ENCODE measurements at places on chromosomes 11 and 22.

DNA sequence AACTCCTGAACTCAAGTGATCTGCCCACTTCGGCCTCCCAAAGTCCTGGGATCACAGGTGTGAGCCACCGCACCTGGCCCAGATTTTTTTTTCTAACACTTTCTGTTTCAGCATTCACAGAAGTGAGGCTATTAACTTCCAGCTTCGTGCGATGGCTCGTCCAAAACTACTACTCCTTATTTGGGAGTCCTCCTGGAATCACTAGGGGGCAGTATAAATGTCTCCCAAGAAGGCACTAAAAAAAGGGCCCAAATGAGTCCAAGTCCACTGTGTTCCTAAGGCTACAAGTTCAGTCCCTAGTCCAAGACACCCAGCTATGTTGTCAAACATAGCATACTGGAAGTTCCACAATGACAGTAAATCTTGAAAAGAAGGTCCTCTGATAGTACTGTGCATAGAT, 63.2 kb upstream of the BIRC3 start:
- DNase-seq: no peak

- no peak for DNase-seq
Observed at GRCh38 chr11:114551060-114551459, 8.6 kb downstream of the NXPE1 start.

GRCh38 chr11:129853518-129854231, 38.0 kb downstream of the TMEM45B start:
- peak; percentile 93 for DNase-seq

GRCh38 chr22:27149921-27150543, 492.6 kb downstream of the MIAT start:
- DNase-seq: no peak

DNA sequence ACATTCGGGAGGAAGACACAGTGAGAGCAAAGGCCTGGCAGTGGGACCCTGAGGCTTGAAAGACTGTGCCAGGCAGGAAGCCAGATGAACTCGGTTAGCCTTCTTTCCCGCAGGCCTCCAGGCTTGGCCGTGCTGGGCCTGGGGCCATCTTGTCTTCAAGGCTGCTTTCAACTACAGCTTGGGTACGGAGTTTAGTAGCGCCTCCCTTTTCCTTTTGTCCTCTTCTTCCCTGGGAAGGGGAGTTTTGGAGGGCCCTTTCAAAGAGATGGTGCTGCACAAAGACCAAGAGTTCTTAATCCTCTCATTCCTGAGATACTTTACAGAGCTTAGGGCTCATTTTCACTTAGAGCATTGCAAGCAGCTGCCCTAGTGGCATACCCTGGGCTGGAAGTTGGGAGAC, 87.5 kb downstream of the TP53I11 start:
- no peak for DNase-seq

GRCh38 chr11:84558085-84558905, 1068.8 kb downstream of the DLG2 start:
- DNase-seq: no peak

DNA sequence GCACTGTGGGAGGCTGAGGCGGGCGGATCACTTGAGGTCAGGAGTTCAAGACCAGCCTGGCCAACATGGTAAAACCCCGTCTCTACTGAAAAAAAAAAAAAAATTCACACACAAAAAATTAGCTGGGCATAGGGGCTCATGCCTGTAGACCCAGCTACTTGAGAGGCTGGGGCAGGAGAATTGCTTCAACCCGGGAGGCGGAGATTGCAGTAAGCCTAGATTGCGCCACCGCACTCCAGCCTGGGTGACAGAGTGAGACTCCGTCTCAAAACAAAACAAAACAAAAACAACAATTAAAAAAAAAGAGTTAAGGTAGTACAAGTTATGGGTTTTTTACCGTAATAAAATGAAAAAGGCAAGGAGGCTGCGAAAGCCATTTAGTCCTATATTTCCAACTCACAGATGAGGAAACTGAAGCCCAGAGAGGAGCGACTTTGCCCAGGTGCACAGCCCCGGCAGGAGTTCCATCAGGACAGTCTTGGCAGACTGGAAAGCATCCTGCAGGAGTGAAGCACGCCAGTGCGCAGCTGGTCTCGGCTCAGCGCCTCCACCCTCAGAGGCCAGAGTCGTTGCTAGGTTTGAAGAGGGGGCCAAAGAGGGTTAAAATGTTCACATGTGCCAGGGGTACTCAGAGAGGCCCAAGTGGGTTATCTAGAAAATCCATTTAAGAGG, 3.8 kb upstream of the FADS3 start:
- no peak for DNase-seq

DNA sequence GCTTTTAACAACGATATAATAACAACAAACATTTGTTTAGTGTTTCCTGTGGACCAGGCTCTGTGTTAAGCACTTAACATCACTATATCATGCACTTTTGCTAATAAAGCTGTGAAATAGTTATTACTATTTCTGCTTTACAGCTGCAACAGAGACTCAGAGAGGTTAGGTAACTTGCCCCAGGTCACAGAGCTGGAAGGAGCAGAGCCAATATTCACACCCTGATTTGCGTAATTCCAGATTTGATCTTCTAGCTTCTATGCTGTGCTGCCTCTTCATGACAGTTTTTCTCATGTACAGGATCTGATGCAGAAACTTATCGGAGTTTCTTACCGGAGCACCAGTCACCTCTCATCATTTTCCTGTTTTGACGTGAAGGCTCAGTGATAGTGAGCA, 33.6 kb upstream of the EHF start:
- DNase-seq: no peak

GRCh38 chr11:87019613-87020271, 18.0 kb upstream of the TMEM135 start:
- no peak for DNase-seq

GRCh38 chr11:103295704-103296103, 186.5 kb downstream of the DYNC2H1 start:
- DNase-seq: no peak

- no peak for DNase-seq
Observed at GRCh38 chr11:18204220-18204619, 31.6 kb downstream of the MRGPRX4 start.

DNA sequence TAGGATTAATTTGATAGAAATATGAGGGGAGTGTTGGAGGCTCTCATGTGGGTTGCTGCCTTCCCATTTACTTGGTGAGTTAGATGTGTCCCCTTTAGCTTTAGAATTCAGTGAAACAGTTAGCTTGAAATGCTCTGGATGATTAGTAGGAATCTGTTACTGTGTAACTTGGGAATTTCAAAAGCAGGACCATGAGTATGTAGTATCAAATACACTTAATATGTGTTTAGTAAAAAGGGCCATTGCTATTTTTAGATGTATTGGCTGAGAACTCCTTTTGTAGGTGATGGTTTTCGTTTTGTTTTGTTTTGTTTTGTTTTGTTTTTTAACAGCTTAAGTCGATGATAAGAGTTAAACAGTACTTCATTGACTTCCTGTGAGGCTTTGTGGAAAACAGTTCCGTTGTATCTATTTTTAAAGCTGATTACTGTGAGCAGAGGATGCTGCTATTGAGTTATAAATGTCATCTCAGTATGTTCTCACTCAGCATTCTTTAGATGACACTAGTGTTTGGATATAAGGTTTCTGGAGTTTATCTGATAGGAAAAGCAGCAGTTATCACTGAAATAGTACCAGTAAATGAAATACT, 53.5 kb downstream of the MCAM start:
- DNase-seq: no peak

DNA sequence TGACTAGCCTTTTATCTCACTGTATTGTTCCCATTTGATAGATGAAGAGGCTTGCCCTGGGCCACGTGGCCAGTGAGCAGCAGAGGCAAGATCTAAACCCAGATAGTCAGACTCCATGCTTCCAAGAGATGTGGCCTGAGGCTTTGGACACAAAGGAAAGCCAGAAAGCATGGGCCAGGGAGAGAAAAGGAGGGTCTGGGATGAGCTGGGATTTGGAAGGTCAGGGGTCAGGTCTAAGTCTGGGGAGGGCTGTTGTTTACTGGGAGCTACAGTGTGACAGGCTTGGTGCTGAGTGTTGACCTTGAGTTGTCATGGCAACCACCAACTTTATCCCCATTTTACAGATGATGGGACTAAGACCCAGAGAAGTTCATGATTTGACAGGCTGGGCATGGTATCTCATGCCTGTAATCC, 2.1 kb downstream of the SLC35E4 start:
- no peak for DNase-seq

DNA sequence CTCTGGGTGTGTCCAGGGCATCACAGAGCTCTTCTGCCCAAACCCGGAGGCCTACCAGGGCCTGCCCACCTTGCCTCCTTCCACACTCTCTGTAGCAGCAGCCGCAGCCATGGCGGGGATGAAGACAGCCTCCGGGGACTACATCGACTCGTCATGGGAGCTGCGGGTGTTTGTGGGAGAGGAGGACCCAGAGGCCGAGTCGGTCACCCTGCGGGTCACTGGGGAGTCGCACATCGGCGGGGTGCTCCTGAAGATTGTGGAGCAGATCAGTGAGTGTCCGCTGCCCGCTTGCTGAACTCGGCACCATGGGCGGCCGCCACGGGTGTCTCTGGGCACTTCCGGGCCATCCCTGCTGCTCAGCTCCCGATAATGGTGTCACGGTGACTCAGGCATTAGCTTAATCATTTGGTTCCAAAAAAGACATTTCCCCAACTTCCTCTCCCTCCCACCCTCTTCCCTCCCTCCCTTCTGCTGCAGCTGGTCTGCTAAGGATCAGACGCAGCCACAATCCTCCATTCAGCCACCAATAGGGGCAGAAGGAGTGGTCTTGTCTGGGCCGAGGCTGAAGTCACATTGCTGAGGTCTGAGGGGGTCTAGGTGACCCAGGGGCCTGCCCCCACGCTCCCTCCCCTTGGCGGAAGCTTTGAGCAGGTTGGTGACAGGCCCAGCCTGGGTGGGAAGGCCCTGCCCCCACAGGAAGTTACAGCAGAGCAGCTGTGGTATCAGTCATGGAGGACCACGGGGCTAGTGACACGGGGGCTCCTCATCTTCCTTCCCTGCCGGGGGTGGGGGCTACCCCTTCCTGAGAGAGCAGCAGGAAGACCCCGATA, 950 bp downstream of the FERMT3 start:
- peak; percentile 58 for DNase-seq

DNA sequence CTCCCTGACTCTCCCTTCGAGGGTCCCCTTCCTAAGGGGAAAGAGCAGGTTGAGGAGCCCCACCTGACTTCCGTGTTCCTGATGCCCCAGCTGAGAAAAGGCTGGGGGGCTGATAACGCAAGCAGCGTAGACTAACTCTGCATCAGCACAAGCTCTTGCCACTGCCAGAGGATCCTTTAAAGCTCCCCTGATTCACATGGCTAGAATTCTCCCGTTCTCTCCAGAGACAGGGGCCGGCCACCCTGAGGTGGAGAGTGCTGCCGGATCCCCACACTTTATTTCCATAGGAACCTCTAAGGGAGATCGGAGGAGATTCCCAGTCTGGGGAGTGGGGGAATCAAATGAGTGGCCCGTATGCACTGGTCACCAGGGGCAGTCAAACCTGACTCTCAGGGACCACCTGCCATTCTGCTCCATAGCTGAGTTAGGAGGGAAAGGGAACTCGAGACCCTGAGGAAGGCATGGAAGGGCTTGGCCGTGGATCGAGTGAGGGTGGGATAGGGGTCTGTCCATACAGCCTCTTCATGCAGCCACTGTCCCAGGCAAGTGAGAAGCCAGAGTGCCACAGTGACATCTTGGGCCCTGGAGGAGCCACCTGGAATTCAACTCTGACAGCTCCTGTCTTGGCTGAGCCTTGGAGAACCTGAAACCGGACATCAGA, 1.4 kb upstream of the VSIG10L2 start:
- no peak for DNase-seq

DNA sequence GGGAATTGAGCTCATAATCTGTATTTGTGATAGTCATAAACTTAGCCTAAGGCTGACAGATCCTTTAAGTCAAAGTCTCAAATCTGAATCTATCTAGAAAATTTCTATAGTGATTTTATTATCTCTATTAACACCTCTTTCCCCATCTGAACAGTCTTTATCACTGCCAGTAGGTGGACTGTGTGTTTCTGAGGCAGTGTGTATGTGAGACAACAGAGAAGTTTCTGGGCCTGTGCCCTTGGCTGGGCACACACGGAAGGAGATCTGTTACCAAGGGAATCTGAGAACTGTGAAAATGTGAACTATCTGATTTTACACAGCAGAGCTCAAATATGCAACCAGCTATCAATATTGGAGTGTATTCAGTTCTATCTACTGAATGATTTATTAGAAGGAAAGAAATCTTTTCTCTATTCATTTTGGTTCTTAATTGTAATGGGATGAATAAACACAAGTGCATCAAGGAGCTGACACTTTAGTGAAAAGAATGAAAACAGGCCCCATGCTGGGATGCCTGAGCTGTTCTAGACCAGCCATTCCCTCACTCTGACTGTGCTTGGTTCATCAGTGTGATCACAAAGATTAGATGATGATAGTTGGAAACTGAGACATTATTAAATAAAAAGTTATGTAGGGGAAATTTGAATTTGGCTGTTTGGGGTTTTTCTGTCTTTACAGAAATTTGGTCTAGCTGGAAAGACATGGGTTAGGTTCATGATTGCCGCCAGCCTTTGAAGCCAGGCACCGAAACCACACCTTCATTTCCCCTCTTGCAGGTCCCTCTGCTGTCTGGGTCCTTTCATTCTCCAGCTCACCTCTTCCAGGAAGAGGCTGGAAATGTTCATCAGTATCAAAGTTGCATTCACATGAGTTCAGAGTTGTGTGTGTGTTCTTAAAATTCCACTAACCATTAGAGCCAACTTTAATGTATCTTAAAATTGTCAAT, 68.1 kb downstream of the LIF start:
- DNase-seq: peak; percentile 24

GRCh38 chr22:42884616-42885375, 27.7 kb upstream of the ARFGAP3 start:
- no peak for DNase-seq

- no peak for DNase-seq
Observed at GRCh38 chr22:27113641-27114040, 456.3 kb downstream of the MIAT start.

DNA sequence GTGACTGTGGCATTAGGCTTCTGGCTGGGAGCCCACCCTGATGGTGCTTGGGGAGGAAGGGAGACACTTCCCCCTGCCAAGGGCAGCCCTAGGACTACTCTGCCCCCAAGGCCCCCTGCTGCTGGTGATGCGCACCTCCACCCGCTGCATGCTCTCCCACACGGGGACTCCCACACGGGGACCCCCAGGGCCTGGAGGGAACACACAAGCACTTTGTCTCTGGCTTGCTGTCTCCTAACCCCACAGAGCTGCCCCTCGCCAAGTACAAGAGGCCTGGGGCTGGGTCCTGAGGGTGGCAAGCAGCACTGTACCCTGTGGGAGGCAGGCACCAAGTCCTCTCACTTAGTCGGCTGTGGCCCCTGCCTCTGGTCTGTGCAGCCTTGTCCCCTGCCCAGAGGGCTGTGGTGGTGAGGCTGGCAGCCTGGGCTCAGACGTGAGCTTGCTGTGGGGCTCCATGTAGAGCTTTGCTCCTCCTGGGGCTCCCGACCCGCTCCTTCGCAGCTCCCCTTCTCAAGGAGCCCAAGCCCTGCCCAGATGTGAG, 7.9 kb downstream of the LRRC75B start:
- no peak for DNase-seq
